ENCODE measurements at places on chromosomes 6 and 20.

GRCh38 chr20:16104783-16105182 is 468.5 kb downstream of the KIF16B start:
- no peak for DNase-seq

DNA sequence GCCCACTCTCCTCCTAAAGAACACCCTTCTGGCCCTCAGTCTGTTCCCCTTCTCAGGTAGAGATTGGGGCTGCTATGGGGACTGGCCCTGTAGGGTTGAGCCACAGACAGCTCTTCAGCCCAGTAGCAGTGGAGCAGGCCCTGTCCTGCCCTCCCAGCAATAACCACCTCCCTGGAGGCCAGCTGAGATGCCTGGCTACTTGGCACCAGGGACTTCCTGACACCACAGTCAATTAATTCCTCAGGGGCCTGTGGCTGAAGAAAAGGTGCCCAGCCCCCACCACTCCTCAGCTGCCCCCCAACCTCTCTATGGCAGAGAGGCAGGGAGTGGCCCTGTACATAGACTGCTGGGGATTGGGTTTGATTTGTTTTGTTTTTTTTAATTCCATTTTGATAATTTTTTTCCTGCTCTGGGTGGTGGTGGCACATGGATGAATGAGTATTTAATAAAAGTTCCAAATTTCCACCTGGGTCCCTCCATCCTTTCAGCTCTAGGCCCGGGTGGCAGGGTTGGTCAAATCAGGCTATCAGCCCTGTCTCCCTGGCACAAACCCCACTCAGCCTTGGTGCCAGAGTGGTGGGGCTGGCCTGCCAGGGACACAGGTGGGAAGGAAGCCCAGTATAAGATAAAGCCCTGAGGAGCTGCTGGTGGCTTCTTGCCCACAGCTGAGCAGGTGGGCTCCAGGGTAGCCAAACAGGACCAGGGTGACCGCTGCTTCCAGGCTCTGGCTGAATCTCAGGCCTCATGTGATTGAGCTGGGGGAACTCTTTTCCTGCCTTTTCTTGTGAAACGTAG is 1.9 kb upstream of the DEF6 start:
- DNase-seq: no peak

DNA sequence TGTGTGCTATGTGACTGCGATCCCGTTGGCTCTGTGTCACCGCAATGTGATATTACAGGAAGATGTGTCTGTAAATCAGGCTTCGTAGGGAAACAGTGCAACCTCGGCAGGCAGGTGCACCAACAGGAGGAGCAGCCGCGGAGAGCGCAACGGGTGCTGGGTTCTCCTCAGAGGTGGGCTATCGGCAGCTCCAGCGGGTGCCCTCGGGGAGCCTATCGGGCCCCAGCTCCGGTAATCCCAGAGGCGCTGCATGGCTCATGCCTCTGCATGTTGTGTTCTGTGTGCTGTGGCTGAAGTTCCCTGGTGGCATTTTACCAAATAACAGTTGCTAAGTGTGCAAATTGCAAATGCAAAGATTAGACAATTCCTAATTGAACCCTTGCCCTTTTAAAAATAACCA is 409.9 kb downstream of the LAMA2 start:
- no peak for DNase-seq

- no peak for DNase-seq
These were observed 983.5 kb upstream of the FLRT3 start for GRCh38 chr20:15320941-15321340.

- DNase-seq: no peak
These were observed 21.7 kb downstream of the ZSCAN12 start for GRCh38 chr6:28377879-28378278.

DNA sequence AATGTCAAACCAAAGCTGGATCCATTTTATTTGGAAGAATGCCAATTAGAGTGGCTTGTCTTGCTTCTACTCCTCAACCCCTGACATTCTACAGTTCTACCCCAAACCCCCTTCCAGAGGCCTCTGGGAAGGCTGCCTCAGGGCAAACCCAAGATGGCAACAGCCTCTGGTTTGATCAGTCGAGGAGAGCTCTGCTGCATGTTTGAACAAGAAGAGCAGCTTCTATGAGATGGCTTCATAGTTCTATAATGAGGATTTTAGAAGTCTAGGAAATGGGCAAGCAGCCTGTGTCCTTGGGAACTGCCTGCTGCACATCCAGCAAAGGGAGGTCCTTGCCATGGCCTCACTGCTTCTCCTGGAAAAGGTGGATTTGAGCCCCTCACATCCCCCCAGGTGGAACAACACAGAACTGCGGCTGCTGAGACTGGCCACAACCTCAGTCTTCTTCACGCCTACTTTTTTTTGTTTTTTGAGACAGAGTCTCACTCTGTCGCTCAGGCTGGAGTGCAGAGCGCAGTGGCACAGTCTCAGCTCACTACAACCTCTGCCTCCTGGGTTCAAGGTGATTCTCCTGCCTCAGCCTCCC is 37.9 kb downstream of the ZC3H12D start:
- DNase-seq: no peak

- no peak for DNase-seq
These were observed 111.8 kb upstream of the EXOC2 start for GRCh38 chr6:804771-805170.

Data from activated CD4-positive, alpha-beta memory T cell treated with anti-CD3 and anti-CD28 coated beads, Interleukin-2, amount 10 ng/mL, durations not matched to agents 7 days and 5 days (primary cell).